GM06990 (cell line): ENCODE measurements at places on chromosomes 5 and 9.

DNA sequence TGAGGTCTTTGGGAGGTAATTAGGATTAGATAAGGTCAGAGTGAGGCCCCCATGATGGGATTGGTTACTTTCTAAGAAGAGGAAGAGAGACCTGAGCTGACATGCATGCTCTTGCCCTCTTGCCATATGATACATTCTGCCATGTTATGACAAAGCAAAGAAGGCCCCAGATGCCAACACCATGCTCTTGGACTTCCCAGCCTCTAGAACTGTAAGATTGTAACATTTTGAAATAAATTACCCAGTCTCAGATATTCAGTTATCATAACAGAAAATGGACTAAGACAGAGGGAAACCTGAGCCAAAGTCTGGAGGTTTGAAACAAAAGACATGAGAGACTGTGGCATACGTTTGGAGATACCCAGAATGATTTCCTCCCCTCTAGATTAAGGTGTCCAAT, 318.6 kb downstream of the ARHGEF28 start:
- DNase-seq, result no peak

- no peak for DNase-seq
These were observed 131.7 kb downstream of the BARX1 start for GRCh38 chr9:93823245-93824072.

DNA sequence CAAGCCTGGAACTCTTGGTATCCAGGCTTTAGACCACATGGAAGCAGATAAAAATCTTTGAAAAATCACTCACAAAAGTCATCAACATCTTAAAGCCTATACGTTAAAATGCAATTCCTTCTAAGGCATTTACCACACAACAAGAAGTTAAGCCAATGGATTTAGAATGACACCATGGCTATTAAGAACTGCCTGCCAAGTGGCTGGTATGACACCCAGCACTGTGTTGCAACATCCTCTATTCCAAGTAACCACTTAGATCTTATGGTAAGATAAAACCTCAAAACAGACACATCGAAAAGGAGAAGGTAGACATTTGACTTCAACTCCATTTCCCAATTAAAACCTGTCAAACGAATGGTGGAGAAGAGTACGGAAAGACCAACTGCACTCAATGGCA, 344.2 kb upstream of the SLC30A5 start:
- DNase-seq, result no peak

GRCh38 chr9:4620881-4621555, 41.1 kb upstream of the PLPP6 start:
- no peak for DNase-seq

DNA sequence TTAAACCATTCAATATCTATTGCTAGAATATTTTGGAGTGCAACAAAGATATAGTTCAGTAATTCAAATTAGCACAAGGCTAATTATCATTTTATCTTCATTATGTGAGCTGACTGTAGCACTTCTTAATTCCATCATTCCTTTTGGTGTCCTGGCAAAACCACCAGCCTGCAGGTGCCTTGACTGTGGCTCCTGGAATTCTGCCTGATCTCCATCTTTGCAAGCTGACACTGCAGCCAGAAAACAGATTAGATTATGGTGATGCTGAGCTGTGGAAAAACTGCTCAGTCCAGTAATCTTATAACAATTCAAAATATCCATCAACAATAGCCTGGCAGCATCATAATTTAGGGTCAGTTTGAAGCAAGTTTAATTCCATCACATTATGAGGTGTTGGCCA, 919.5 kb downstream of the DTWD2 start:
- no peak for DNase-seq

DNA sequence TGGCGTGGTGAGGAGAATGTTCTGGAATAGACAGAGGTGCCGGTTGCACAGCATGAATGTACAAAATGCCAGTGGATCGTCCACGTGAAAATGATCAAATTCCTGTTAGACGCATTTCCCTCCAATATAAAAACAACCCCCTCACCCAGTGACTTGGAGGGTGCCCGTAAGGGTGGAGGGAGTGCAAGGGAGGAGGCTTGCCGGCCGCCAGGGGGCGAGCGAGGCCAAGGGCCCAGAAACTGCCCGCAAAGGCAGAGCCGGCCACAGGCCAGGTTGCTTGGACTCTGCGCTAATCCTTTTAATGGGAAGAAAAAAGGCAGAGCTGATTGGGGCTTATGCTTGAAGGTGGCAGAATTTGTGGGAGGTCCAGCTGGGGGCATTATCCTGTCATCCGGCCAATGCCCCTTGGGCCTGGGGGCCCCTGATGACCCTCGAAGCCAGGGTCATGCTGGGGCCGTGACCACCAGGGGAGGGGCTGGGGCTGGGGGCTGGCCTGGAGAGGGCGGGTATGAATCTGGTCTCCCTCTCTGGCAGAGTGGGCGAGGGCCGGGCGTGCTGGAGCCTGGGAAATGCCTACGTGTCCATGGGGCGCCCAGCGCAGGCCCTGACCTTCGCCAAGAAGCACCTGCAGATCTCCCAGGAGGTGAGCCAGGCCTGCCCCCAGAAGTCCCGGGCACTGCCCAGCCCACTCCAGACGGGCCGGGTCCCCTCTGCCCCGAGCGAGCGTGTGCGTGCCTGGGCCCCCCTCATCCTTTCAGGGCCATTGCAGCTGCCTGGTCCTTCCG, 12.0 kb downstream of the GPSM1 start:
- DNase-seq, result peak; percentile 57
